Activated CD8-positive, alpha-beta memory T cell treated with anti-CD3 and anti-CD28 coated beads for 4 hours (primary cell): ENCODE measurements at places on chromosomes 7 and 10.

GRCh38 chr7:101240226-101241014 lies 2.8 kb upstream of the CLDN15 start:
- DNase-seq, result no peak

DNA sequence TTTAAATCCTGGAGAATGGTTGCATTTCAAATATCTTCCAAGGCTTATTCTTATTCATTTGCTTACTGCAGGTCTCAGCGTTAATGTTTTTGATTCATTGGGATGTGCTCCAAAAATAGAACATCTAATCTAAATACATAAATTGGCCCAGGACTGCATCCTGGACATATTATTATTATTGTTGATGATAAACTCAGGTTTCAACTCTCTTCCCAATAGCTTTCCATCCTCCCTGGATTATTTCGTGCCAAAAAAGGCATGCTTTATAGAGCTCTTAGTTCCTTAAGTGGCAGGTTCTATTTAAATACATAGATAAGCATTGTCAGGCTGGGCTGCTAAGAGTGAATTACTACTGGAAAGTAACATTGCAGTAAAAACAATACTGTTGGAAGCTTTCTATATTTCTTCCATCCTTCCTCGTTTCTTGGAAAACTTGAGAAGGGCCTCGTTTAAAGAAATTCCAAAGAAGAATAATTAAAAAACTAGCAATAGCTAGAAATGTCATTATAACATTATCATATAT lies 14.7 kb upstream of the PRKAR2B start:
- DNase-seq, result no peak

GRCh38 chr10:119940487-119940886 lies 48.0 kb downstream of the SEC23IP start:
- no peak for DNase-seq

DNA sequence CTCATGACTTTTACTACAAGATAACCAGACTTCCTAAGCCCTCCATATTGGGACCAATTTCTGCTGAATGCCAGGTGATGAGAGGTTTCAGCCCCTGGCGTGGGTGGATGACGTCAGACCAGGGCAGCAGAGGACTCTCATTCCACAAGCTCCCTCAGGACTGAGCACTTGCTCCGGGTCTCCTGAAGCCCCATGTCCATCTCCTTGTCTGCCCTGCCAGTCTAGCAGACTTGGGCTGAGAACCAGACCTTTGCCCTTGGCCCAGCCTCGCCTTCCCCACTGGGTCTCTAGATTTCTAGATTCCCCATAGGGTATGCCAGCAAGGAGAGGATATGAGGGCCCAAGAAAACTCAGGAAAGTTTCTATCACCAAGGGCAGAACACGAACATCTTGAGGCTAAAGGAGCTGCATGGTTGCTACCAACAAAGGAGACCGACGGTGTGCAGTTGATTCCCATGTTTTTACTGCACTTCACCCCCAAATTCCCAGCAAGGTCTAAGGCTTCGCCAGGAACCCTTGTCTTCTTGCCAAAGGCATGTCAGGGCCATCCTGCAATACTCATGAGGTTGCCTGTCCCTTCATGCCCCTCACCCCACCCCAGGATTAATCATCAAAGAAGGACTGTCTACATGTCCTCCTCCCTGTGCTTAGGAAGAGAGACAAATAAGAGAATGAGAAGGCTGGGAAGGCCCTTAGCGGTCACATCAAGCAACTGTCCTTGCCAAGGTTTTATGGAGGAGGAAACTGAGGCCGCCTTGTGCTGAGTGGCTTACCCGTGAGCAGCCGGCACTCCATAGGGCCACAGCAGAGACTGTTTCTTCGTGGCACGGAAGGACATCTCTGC lies 96.5 kb upstream of the MACROH2A2 start:
- no peak for DNase-seq

- no peak for DNase-seq
Measured at GRCh38 chr10:88347597-88348304, 235.4 kb downstream of the RNLS start.

DNA sequence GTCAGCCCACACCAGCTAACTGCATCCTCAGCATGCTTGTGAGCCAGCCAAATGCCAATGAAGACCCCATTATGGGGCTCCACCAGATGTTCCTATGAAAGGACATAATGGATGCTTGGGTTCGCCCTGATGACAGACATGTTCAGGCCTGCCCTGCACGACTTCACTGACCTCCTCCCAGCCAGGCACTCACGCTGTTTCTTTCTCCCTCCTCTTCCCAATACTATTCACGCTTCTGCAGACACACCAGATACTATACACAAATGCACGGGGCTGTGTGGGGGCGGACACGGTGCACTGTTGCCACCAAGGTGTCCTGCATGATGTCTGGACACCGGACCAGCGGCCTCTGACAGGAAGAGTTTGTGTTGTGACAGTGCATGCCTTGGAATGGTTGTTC lies 284.2 kb downstream of the PRPF18 start:
- no peak for DNase-seq

- DNase-seq, result no peak
Measured at GRCh38 chr7:78095549-78095948, 297.0 kb downstream of the PHTF2 start.

DNA sequence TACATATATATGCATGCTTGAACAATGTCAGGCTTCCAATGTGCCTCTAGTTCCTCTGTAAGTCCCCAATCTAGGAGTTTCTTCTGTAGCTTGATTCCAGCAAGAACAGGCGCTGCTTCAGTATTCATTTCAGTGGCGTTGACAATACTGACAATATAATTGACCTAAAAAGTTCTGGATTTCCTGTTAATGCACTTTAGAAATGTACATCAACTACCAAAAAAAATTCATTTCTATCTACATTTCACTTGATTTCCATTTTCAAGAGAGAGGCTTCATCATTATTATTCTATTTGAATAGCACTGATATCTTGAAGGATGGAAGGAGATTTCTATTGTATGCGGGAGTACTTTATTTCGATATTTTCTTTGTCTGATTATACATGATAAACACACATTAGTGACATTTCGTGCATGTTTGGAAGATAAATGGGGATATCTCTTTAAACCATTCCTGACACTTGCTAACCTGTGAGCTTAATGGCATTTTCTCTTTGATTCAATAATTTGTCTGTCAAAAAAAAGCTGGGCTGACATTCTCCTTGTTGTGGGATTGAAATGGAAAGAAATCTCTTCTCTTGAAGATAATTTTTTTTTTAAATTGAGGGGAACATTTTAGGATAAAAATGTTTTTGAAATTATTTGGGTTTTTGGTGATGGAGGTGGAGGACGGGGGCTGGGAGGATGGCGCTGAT lies 568.2 kb downstream of the LRMDA start:
- DNase-seq, result no peak

DNA sequence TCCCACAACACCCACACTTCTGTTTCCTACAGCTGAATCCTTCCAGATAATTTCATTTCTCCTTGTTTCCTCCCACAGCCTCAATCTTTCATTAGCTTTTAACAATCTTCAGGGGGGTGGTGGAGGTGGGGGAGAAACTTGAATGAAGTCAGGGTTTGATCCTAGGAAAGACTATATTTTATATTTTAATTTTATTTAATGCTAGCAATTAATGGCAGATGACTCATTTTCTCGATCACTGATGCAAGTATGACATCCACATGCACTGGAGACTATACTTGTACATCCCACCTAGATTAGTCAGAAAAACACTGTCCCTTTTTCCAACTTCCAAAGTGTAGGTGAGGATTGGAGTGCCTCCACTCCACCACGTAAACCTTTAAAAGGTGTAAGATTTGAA lies 1181.3 kb upstream of the AUTS2 start:
- no peak for DNase-seq

DNA sequence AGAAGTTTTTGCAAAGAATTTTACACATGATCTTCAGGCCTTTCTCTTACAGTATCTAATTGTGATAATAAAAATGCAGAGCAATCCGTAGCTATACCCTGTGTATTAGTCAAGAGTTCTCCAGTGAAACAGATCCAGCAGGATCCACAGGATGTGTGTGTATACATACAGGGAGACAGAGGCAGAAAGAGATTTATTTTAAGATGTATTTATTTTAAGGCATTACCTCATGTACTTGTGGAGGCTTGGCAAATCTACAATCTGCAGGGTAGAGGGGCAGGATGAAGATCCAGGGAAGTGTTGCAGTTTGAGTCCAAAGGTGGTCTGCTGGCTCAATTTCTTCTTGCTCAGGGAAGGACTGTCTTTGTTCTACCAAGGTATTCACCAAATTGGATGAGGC lies 41.7 kb downstream of the ARHGAP12 start:
- DNase-seq, result no peak

DNA sequence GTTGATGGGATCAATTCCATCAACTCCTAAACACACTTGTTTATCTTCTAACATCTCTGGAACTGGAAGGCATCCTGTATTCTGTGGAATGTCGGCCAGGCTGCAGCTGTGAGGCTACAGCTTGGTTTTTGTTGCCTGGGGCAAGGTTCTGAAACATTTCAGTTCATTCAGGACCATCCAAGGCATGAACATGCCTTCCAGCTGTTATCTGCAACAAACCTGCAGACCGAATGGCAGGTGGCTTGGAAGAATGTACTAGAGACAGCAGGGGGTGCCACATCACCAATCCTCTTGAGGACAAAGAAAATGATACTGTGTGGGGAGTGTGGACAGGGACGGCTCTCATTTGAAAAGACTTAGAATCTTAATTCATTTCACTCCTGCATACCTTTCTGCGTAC lies 12.4 kb downstream of the PAPOLB start:
- DNase-seq, result no peak

DNA sequence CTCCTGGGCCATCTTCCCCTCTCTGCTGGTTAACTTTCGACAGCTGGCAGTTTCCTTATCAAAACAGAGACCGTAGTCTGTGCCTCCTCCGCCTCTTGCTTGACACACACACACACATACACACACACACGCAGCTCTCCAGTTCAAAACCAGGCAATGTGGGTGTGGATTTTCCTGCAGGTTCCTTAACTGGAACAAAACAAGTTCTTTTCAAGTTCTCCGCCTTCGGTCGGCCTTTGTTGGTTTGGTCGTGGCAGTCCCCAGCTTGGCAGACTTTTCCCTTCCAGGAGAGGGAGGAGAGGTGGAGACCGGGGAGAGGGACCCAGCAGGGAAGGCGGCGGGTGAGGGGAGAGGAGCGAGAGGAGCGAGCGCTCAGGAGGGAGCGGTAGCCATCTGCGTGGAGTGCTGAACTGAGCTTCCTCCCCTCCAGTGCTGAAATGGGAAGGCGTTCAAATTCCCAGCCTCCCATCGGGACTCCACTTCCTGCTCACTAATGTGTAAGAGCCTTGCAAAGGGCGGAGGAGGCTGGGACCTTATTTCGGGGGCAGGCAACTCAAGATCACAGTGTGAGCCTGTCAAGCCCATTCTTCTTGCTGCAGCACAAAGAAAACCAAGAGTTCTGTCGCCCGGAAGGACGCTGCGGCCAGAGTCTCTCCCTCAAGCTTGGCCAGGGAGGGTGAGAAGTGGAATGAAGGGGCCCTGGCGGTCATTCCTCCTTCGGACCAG lies 120.6 kb downstream of the PRPF18 start:
- DNase-seq, result no peak

DNA sequence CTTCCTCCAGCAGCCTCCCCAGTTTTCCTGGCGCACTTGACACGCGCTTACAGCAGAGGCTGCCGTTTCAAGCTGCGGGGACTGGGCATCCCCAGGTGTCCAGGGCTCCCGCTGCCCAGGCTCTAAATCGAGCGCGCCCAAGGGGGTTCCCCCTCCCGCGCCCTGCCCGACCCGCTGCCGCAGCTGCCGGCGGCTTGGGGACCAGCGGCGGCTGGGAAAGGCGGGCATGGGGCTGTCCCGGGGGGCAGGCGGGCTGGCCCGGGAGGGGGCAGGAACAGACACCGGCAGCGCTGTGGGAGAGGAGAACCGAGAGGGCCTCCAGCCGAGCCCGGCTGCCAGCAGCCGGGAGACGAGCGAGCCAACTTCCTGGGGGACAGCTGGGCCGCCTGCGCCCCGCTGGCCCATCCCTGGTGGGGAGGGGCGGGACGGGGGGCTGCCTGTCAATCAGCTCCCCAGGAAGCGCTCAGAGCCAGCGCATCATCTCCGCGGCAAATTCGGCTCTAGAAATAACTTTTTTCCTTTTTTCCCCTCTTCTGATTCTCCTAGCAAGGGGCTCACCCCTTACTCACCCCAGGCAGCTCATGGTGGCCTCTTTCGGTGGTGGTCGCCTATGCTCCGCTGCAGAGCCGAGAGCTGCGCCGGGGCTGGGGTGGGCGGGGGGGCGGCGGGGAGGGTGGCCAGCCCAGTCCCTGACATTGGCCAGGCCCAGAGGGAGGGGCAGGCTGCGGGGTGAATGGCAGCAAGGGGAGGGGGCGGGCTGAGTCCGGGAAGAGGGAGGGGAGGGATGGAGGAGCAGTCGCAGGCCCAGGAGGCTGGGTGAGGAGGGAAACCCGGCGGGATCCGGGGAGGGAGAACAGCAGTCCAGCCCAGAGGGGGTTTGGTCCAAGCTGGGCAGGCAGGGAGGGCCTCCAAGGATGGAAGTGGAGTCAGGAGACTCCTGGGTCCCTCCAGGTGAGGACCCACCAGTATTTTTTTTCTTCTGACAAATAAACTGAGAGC lies 14.7 kb downstream of the GRID2IP start:
- no peak for DNase-seq

DNA sequence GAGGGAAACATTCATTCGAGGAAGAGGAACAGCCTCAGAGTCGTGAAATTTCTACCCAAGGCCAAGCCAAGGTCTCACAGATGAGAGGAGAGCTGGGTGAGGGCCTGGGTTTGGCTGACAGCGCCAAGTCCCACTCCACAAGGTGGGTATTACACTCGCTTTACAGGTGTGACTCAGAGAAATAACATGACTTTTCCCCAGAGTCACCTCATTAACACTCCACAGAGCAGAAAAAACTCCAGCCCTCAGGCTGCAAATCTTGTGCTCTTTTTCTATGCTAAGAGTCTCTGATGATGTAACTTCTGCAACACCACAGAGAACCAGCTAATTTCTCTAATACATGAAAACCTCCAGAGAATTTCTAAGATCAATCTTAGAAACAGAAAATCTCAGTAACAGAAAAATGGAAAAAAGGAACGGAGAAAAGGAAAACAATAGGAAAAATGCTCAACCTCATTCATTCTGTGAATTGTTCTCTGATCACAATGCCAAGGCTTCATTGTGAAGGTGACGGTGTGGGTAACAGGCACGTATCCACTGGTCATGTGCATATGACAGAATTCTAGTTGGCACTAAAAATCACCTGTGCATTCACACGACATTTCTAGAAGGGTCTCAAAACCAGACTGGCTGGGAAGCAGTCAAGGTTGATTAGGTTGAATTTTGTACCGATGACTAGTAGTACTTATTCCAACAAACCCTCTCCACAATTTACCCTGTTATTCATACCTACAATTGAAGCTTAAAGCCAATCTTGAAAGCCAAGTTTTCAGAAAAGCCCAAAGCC lies 20.3 kb downstream of the YWHAG start:
- DNase-seq, result no peak
